Cortex of kidney (tissue), 1 donor: ENCODE measurements at places on chromosomes 5 and 9.

DNA sequence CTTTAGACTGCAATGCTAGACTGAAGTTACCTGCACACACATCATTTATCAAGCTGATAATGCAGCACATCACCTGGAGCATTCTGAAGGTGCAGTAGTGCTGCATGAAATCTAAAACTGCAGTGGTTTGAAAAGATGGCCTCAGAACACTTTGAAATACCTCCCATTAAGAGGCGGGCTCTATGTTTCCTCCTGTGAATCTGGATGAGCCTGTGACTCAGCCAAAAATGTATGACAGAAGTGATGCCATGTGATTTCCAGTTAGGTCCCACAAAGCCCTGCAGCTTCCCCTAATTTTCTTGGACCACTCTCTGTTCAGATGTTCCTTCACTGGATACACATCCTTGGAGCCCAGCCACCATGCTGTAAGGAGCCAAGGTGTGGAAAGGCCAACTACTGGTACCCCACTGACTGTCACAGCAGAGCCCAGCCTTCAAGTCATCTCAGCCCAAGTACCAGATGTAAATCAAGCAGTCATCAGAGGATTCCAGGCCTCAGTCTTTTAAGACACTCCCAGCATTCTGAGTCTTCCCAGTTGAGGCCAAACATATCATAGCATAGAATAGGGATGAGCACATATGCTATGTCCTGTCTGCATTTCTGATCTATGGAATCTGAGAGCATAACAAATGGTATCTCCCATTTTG lies 27.2 kb upstream of the DEPDC1B start:
- DNase-seq, result no peak

DNA sequence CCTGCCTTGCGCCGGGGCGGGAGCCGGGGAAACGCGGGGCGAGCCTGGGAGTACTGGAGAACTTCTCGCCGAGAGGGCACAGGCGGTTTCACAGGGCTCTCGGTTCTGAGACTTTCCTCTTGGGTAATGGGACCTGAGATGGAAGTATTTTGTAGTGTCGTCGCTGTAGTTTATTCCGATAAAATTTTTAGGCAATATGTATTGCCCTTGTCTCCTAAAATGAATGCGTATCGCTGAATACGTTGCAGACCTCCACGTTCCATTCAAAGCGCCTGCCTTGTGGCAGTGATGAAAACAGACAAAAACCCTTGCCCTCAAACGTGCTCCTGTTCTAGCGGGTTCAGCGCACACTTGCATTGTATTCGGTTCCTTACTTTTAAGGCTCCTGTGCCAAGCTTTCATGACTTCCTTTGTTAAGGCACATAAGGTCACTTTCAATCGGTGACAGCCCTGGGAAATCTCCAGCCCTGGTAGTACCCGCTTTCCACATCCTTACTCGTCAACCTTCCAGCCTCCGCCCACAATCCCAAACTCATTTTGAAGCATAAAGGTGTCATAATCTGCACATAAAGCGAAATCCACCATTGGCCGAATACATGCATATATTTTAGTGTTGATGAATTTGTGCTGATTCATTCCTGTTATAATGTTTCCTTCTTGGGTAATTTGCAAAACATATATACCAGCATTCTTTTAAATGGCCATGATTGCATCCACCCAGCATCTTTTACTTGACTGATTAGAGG lies 694 bp downstream of the RMI1 start:
- no peak for DNase-seq

DNA sequence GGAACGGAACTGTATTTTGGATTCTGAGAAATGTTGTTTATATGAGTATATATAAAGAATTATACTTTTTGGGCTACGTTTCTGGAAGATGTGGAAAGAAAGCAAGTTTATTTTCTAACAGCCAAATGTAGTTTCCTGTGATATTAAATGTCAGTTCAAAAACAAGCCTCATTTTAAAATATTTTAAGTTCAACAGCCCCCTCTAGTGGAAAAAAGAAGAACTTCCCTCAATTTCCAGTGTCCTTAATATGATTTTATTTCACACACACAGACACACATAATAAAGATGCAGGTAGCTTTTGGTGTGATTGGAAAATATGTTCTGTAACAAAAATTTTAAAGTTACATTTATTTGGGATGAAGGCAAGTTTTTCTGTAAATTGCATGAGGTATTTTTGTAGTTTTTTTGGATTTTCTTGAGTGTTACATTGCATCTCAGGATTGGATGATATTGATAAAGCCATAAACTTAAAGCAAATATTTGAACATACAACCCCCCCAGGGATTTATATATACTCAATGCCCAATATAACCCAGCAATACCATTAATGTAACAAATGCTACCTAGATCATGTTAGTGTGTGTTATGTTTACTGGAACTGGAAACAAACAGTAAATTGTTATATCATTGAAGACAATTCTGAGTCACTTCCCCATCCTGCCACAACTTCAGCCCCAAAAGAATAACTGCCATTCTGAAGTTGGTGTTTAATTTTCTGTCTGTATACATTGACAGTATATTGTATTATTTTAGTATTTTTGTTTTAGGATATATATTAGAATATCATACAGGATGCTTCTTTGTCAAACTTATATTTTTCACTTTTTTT lies 54.0 kb downstream of the CCDC171 start:
- DNase-seq, result no peak

- no peak for DNase-seq
Measured at GRCh38 chr5:73968729-73969128, 342.7 kb downstream of the ARHGEF28 start.

- no peak for DNase-seq
Measured at GRCh38 chr9:105255421-105255820, 11.0 kb downstream of the SLC44A1 start.

DNA sequence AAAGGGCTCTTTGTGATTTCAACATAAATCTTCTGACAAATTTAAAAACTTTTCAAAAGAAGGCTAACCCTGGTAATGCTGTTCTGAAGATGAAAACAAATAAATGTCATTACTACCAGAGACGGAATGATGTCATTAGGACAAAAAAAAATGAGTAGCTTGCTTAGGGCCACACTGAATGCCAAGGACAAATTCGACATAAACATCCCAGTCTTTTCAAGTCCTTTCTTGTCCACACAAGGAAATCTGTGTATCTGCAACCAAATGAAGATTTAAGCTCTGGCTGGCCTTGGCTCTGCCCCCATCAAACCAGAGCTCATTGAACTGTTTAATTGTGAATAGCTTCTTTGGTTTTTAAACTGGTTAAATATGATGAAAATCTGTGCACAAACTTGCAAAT lies 592.7 kb downstream of the TLE1 start:
- DNase-seq, result no peak

GRCh38 chr9:3795556-3795955 lies 269.8 kb upstream of the RFX3 start:
- no peak for DNase-seq

DNA sequence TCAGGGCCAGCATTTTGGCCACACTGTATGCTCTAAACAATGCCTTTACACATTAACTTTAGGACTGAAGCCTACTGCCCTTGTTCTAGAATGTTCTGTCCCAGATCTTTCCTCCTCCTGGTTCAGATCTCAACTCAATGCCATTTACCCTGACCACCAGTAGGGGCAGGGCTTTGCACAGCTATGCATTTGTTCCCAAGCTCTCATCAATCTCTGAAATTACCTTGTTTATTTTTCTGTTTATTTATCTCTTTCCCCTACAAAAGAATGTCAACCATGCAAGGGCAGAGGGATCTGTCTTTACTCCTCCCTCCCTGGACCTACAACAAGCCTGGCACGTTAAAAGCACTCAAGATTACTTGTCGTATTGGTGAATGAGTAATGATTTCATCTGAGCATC lies 612.9 kb downstream of the BNC2 start:
- no peak for DNase-seq

GRCh38 chr9:1217076-1217475 lies 166.9 kb downstream of the DMRT2 start:
- no peak for DNase-seq

- DNase-seq, result no peak
Measured at GRCh38 chr5:61330341-61330844, 1.7 kb upstream of the ZSWIM6 start.

DNA sequence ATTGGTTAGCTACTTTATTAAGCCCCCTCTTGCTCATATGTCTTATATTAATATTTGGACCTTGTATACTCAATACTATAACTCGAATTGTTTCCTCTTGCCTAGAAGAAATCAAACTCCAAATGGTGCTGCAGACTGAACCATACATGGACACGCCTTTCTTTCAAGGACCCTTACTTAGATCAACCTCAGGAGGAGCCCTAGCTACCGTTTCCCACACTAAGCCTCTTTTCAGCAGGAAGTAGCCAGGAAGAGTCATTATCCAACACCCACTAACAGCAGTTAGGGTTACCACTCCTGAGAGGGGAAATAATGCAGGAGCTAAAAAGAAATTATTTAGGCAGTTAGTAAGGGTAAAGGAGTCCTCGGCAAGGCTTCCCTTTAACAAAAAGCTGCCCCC lies 243.8 kb upstream of the PUM3 start:
- no peak for DNase-seq

DNA sequence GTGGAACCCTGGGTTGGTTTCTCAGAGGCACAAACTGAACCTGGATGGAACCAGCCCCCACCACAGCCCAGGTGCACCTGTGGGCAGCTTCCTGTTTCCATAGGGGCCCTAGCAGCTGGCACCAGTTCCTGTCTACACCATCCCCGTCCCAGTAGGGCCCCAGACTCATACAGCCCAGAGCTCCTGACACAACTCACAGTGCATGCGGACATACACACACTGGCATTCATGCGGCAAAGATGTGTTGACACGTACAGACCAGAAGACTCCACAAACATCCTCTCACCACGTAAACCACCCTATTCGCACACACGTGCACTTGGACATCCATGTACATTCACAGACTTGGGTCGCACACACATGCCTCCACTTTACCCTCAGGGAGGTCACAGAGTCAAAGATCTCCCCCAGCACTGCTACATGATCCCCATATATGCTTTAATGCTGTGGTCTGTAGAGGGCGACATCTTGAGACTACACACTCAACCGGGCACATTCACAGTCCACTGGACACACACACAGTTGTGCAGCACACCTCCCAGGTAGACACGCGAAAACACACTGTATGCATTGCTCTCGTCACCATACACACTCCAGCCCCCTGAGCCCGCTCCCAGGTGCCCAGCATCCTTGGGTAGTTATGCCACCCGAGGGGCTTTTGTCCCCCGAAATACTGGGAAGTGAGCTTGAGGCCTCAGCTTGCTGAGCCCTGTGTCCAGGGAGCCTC lies 22.4 kb downstream of the CXXC5 start:
- no peak for DNase-seq

GRCh38 chr5:105783811-105784210 lies 1886.9 kb downstream of the EFNA5 start:
- no peak for DNase-seq

GRCh38 chr5:27619982-27620381 lies 581.6 kb upstream of the CDH9 start:
- no peak for DNase-seq

DNA sequence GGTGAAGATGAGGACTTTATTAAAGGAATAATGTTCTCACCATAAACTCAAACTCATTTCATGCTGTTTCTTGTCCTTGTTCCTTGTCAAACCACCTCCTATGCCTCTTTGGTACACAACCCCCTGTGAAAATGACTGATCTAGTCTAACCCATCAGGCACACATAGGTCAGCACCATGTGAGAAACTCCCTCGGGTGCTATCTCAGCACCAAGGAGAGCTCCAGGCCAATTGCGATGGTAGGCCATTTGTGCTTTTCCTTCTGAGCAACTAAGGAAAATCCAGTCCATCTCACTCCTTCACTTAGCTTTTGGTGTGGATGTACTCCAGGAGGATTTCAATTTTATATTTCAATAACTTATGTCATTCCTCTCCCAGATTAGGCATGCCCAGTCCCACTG lies 199.8 kb downstream of the ZNF608 start:
- DNase-seq, result no peak

DNA sequence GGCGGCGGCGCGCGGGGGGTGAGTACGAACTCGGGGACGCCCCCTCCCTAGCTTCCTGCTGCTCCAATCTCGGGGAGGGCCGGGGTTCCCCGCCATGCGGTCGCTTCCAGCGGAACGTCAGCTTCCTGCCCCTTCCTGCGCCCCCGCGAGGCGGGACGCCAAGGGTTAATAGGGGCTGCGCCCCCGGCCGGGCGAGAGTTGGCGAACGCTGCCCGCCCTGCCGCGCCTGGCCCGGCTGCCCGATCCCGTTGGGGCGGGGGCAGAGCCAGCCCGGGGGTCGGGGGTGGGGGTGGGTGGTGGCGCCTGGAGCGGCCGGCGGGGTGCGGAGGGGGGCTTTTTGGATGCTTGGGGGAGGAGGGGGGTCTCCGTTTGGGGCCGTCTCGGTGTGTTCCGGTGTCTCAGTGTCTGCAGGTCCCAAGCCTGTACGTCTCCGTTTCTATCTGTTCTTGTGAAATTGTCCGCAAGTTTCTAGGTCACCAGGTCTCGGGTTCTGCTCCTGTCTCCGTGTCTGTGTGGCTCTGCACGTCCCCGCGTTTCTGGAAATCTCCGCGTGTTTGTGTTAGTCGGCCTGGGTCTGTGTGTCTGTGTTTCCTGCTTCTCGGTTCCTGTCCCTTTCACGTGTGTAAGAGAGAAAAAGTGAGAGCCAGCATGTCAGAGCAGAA lies 789 bp downstream of the COL27A1 start:
- DNase-seq, result no peak

DNA sequence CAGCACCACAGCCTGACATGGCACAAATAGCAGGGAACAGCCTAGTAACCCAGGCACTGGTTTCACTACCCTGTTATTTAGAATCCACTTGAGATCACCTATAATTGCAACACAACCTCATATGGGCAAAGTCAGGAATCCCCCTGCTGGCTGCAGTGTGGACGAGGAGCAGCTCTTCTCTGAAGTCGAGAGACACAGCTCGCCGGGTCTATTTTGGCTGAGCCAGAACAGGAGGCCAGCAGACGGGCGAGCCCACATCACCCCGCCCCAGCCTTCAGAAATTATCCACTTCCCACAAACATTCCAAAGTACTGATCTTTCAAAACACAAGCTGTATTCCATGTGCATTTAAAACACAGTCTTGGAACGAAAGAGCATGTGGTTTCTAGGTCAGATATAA lies 179.0 kb downstream of the ROR2 start:
- no peak for DNase-seq

- DNase-seq, result no peak
Measured at GRCh38 chr5:171309276-171310211, 496 bp downstream of the TLX3 start.

DNA sequence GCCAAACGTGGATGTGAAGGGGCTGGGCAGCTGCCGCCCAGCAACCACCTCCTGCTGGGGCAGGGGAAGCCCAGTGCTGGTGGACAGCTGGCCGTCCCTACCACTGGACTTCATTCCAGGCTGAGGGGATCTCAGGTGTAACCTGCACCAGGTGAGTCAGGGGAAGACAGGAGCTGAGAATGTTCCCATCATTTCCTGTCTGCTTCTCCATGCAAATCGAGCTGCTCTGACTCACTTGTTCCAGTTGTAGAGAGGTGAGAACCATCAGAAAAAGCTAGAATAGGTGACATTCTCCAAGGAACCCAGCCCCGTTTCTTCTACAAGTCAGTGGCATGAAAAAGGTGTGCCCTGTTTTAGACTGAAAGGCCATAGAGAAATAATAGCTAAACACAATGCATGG lies 21.8 kb upstream of the BARX1 start:
- no peak for DNase-seq

- DNase-seq, result no peak
Measured at GRCh38 chr5:31273631-31274378, 80.3 kb downstream of the CDH6 start.

- no peak for DNase-seq
Measured at GRCh38 chr5:6733411-6734242, 20.4 kb downstream of the TENT4A start.
